ENCODE measurements at places on chromosomes 7 and 10.
A peak's percentile ranks its signal among the peaks of the same experiment; 100 is the strongest.

GRCh38 chr7:42236976-42237810 lies at the start of gene GLI3:
Gene GLI3, minus strand, starts transcription at chr7:42237209. Its CDS starts 13,956 bp downstream, at chr7:42223253.
- DNase-seq, result peak; percentile 96

DNA sequence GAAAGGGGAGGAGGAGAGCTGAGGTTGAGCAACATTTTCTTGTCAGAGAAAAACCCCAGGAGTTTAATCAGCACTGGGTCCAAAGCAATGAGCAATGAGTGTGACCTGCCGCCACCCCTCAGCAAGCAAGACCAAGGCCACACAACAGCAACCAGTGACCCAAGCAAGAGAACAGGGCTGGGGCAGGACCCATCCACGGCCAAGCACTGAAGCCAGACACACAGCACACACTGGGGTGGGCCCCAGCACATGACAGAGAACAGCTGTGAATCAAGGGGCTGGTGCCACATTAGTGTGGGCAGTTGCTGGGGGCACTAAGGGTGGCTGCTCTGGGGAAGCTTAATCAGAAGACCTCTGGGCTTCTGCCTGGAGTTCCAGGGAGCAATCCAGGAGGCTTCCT lies 16.2 kb downstream of the TMEM72 start:
- DNase-seq, result no peak

GRCh38 chr10:1121271-1121970 lies 65.2 kb downstream of the WDR37 start:
- DNase-seq, result no peak

DNA sequence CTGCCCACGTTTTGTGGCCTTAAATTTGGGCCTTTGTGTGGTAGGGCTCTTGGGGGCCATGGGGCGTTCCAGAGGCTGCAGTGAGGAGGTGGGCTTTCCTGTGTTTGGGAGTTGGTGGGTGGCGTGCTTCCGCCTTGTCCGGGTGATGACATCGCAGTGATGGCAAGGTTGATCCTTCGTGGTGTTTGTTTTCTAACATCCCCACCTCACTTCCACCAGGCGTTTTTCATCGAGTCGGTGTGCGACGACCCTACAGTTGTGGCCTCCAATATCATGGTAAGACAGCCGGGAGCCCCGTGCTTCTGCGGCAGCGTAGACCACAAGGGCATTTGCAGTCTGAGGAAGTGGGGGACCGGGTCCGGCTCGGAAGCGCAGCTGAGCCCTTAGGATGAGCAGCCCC lies 14.2 kb downstream of the PFKFB3 start:
- no peak for DNase-seq

- no peak for DNase-seq
Measured at GRCh38 chr7:90944021-90944420, 320.2 kb upstream of the FZD1 start.

- no peak for DNase-seq
Measured at GRCh38 chr7:5333121-5334045, 50.6 kb downstream of the SLC29A4 start.

DNA sequence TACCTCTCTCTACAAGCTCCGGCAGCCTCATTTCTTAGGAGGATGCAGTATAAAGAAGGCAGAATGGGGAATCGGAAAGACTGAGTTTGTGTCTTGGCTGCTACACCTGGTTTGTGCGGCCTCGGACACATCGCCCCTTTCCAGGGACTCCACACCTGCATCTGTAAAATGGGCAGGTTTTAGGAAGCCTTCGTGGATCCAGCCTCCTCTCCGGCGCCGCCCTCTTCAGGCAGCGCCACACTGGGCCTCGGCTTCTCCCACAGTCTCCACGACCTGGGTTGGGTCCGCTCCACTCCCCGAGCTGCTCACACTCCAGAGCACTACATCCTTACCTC lies 341 bp downstream of the GOT1 start:
- DNase-seq, result peak; percentile 27

- peak; percentile 27 for DNase-seq
Measured at GRCh38 chr10:71765176-71765904, 8.0 kb downstream of the VSIR start.

DNA sequence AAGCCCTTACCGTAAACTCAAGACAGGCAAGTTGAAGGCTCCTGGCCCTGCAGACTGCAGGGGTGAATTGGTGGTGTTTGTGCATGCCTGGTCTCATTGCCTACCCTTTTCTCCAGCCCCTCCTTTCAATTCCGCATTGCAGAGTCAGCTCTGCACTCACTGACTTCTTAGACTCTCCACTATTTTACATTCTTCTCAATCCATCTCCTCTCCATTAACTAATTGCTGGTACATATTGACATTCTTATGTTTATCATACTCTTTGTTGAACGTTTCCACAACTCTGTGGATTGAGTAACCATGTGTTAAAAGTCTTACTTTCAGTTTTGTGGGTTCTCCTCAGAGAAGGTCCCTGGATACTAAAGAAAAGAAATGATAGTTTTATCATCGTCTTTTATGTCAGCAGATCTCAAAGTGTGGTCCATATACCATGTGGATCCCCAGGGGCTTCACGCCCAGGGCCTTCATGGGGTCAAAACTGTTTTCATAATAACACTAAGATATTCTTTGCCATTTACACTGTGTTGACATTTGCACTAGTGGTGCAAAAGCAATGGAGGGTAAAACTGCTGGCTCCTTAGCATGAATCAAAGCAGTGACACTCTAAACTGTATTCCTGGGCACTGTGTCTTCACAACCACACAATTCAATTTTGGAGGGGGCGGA lies 135.4 kb upstream of the FZD1 start:
- no peak for DNase-seq

- no peak for DNase-seq
Measured at GRCh38 chr7:44213206-44213876, 12.6 kb downstream of the YKT6 start.

GRCh38 chr7:45721686-45722598 lies 147.8 kb downstream of the ADCY1 start:
- DNase-seq, result peak; percentile 30

DNA sequence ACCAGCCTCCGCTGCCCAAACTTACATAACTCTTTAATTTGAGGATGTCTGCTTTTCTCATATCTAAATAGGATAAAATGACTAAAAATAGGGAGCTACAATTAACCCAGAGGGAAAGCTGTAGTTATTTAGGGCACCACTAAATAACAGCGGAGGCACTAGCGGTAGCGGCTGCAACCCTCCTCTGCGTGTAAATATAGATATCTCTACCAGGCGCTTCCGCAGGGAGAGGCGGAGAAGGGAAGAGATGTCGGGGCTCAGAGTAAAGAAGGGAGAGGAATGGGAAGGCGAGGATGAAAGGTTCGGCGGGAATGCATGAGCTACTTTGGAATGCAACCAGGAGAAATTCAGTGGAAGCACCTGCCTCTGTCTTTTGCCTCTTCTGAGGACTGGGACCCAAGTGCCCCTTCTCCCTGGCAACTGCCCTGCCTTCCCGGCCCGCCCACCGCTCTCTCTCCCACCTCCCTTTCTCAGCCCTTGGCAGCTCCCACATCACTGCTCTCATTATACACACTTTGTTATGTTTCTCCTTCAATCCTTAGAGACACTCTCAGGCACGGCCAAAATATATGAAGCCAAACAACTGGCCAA lies 698.3 kb downstream of the PARD3 start:
- DNase-seq, result no peak

GRCh38 chr10:122331615-122332446 lies 42.7 kb upstream of the PLEKHA1 start:
- no peak for DNase-seq

- peak; percentile 17 for DNase-seq
Measured at GRCh38 chr10:43479275-43479674, 42.4 kb downstream of the ZNF487 start.

DNA sequence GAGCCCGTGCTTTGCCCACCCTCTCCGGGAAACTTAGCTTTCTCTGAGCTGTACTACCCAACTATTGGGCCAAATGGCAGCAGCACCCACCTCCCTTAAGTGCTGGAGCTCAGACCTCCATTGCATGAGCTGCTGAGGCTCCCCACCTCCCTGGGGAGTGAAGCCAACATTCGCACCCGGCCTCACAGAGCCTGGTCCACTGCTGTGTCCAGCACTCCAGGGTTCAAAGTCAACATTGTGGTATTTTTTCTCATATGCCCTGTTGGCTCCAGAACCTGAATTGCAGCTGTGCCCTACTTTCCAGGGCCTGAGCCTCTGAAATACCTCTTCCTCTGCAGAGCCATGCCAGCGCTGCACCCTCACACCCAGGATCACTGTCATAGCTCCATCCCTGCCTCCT lies 29.7 kb downstream of the ITGA8 start:
- no peak for DNase-seq

DNA sequence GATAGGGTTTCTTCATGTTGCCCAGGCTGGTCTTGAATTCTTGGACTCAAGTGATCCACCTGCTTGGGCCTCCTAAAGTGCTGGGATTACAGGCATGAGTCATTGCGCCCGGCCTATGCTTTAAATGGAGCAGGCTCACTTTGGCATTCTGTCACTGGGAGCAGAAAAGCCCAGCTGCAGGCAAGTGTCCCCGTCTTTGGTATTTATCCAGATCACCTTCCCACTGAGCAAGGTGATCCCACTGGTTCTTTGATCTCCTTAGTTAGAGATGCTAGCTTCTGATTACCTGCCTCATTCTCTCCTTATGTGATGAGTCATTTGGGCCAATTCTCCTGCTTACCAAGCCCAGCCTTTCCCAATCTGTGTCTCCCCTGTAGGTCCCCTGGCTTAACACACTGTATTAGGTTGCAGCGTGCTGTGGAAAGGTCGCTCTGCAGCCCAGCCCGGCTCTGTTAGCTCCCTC lies 39.3 kb downstream of the SPDYE5 start:
- peak; percentile 19 for DNase-seq

- DNase-seq, result peak; percentile 99
Measured at GRCh38 chr10:21724687-21725367, 190.8 kb downstream of the MLLT10 start.

DNA sequence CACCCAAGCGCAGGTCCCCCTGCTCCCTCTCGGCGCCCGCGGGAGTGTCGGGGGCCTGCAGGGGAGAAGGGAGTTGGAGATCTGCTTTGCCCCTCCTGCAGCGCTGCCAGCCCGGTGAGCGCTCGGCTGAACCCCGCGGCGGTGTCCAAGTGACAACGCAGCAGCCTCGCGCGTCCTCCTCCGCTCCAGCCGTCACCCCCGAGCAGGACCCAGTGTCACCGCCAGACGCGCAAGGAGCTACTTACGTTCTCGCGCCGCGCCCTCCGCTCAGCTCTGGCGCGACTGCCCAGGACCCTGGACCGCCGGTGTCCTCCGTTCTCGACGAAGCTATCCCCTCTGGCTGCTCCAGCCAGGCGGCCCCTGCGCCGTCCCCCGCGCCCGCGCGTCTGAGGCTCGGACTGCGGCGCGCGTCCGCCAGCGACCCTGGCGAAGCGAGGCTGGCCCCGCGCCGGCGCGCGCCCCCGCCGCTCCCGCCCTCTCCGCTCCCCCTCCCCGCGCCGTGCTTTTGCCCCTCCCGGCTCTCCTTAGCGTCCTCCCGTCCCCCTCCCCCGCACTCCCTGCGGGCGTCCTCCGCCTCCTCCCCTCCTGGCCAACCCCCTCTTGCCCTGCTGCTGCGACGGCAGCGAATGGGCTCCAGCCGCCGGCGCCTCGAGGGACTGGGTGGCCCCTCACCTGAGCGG lies at the start of gene NRCAM:
Gene NRCAM, minus strand, starts transcription at position 439 of the 680 bp plus-strand sequence. CDS start 216,372 bp downstream, outside the sequence.
- DNase-seq, result peak; percentile 42

DNA sequence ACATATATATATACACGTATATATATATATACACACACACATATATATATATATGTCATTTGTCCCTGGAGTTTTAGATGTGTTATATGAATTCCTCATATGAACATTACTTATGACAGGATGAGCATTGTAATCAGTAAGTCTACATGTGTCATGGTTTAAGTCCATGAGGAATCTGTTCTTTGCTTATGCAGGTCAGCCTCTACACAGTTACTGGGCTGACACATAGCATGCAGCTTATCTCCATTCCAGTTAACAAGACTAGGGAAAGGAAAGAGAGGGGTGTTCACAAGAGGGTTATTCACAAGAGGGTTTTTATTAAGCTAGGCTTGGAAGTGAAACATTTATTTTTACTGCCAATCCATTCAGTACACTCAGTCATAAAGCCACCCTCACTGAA lies 226.7 kb downstream of the SNX13 start:
- DNase-seq, result peak; percentile 3

- DNase-seq, result no peak
Measured at GRCh38 chr7:10739401-10739800, 234.3 kb upstream of the PHF14 start.

DNA sequence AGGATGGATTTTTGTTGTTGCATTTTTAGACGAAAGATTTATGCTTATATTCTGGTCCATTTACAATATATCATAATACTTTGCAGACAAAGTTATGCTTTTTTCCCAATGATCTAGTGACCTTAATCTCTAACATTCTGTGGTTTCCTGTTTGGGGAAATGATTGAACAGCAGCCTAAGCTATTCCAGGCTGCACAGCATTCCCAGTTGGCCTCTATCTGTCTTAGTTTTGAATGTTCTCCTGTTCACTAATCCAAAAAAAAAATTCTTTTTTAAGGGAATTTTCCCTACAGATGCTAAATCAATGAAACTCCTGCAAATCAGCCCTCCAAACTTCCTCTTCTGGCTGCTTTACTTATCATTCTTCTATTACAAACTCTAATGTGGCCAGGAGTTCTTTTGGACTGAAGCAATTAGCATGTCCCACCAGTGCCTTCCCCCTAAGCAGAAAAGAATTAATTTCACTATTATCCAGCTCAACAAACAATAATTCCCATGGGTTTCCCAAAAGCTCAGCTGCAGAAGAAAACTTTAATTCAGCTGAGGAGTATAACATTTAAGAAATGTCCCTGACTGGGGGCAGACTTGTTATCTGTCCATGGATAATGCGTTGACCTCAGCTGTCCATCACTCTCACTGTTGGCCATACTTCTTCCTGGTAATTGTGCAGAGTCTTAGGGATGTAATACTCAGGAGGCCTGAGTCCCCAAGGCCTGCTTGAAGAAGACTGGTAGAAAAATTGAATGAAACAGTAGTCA lies 81.9 kb upstream of the TRIL start:
- DNase-seq, result no peak

DNA sequence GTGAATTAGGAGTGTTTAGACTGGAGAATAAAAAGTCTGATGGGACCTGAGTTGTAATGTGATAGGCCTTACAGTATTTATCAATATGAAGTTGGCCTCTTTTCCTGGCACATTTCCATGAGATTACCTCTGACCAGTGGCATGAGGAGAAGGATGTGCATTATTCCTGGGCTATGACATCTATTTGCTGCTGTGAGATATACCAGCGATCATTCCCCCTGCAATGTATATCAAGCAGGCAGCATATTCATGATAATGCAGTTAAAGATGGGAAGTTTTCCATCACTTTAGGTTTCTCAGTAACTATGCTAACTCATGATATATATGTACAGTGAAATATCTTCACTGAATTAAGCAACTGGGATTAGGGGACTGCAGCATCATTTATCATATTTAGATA lies 142.8 kb upstream of the MBL2 start:
- no peak for DNase-seq

GRCh38 chr10:55091691-55092328 lies 290.8 kb upstream of the PCDH15 start:
- peak; percentile 4 for DNase-seq
